AG10803 (cell line): ENCODE measurements at places on chromosomes 2 and 18.

GRCh38 chr2:221137385-221137784 lies 434.7 kb downstream of the EPHA4 start:
- DNase-seq, result no peak

GRCh38 chr2:131038258-131039100 lies 54.8 kb downstream of the FAM168B start:
- DNase-seq, result no peak

DNA sequence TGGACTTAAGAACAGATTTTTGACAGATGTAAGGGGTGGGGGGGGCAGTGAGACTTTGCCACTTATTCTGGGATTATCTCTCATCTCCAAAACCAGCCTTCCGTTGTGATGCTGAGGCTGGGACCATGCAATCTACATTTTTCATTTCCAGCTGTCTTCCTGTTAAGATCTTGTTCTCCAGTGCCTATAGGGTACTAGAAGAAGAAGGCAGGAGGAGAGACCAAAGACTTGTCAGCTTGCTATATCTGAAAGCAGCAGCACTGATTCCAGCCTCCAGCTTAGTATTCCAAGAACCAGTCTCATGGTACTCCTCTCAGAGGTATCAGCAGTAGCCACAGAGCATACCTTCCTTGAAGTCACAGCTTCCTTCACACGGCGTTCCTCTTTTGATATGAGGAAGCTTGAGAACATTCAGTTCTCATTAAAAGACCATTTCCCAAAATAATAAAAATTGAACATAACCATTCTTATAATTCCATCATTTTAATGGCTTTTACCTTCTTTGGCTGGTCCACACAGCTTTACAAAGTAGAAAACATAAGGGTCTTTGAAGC lies 49.8 kb downstream of the USP34 start:
- DNase-seq, result no peak

DNA sequence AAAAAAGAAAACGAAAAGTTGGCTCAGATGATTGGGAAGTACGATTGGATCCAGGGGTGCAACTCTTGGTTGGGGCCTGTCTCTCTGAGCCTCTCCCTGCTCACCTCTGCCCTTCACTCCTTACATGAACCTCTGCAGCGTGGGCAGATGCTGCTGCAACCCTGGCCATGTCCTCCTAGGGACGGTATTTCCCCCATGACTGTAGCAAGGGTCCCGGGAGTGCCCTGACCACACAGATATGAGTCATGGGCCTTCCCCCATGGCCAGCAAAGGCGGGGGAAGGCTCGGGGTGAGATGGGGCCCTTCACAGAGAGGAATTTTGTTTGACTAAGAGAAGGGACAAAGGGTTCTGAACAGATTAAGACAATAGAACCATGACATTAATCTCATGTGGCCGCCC lies 129.0 kb downstream of the NCK2 start:
- peak; percentile 37 for DNase-seq

DNA sequence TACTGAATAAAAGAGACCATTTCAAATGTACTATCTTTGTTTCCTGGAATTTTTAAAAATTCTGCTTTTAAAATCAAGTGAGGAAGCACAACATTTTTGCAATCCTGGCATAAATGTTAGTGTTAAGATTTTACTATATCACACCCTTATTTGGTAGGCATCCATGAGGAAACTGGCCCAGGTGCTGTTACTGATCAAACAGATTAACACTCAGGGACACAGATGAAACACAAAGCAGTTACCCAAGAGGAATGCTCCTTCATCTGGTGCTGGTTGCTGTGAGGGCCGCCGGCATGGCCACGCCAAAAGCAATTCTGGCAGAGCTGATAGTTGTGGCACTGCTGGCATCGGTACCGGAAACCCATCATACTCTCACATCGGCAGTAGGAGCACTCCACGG lies 96.8 kb downstream of the DTNB start:
- DNase-seq, result no peak

DNA sequence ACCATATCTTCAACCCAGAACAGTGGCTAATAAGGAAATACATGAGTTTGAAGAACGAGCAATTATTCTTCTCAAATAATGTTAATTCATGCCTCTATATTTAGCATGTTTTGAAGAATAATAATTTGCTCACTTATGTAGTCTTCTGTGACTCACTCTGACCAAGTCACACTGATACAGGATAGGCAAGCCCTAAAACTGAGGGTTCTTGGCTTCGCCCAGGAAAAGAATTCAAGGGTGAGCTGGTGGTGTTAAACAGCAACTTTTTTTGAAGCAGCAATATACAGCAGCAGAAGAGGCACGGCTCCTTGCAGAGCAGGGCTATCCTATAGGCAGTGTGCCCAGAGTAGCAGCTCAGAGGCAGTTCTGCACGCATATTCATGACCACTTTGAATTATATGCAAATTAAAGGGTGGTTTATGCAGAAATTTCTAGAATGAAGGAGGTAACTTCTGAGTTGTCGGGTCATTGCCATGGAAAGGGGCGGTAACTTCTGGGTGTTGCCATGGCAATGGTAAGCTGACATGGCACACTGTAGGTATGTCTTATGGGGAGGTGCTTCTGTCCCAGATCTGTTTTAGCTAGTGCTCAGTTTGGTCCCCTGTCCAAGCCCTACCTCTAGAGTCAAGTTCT lies 200.6 kb downstream of the RND3 start:
- no peak for DNase-seq

GRCh38 chr2:72024451-72025175 lies 123.0 kb downstream of the CYP26B1 start:
- DNase-seq, result no peak

DNA sequence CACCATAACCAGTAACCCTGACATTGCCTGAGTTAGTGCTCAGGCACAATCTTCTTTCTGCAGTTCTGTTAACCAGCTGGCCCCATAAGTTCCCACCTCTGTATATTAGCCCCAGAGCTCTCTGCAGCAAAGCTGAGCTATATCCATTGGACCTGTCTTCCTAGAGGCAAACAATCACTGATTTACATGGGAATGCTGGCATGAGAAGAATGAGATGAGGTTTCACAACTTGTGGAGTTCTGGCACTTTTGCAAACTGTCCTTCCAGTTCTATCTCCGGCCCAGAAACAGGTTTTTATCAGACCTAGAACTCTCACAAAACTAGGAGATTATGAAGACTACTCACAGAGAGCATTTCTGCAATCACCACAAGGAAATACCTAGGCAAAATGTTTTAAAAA lies 7.9 kb upstream of the CCBE1 start:
- peak; percentile 67 for DNase-seq

GRCh38 chr2:174080672-174081121 lies 115.5 kb upstream of the SP3 start:
- no peak for DNase-seq

- DNase-seq, result no peak
Observed at GRCh38 chr2:1701556-1702185, 42.6 kb downstream of the PXDN start.

DNA sequence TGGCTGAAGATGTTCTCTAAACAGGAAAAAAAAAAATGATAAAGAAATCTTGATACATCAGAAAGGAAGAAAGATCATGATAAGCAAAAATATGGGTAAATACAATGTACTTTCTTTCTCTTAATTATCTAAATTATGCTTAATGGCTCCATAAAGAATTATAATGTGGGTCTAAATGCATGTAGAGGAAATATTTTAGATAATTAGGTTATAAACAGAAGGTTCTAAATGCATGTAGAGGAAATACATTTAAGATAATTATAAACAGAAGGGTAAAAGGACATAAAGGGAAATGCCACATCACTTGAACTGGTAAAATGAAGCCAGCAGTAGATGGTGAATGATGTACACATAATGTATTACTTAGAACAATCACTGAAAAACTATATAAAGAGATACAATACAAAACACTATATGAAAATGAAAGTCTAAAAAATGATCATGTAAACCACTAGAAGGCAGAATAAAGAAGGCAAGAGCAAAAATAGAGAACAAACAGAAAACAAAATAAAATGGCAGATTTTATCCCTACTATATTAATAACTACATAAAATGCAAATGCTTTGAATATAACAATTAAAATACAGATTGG lies 308.4 kb upstream of the CDH2 start:
- no peak for DNase-seq

DNA sequence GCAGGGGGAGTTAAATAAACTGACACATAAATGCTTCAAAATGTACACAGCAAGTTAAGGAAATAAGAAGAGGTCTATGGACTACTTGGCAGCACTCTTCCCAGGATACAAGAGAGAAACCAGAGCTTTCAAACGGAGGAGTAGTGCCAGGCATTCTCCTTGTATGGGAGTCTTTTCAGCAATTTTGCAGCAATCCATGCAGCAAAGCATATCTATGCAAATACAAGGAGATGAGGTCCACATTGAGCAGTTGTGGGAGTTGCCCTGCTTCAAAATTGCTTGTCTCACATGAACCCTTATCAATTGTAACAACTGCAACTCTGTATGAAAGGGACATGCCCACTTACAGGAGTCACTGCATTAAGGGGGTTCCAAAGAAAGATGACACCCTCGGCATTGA lies 37.8 kb downstream of the SCN9A start:
- DNase-seq, result no peak

DNA sequence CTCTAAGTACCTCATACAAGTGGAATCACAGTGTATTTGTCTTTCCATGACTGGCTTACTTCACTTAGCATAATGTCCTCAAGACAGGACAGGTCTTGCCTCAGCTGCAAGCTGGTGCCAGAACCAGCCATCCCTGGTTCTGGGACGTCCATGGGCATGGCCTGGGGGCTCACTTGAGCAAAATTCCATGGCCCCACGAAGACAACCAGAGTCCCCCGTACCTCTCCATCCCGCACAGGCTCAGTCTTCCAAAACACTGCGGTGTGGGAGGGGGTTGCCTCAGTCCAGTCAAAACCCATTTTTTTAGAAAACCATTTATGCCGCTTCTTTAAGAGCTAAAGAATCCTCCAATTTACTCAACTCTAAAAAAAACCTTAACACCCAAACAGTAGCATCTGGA lies 21.7 kb upstream of the CABLES1 start:
- no peak for DNase-seq

DNA sequence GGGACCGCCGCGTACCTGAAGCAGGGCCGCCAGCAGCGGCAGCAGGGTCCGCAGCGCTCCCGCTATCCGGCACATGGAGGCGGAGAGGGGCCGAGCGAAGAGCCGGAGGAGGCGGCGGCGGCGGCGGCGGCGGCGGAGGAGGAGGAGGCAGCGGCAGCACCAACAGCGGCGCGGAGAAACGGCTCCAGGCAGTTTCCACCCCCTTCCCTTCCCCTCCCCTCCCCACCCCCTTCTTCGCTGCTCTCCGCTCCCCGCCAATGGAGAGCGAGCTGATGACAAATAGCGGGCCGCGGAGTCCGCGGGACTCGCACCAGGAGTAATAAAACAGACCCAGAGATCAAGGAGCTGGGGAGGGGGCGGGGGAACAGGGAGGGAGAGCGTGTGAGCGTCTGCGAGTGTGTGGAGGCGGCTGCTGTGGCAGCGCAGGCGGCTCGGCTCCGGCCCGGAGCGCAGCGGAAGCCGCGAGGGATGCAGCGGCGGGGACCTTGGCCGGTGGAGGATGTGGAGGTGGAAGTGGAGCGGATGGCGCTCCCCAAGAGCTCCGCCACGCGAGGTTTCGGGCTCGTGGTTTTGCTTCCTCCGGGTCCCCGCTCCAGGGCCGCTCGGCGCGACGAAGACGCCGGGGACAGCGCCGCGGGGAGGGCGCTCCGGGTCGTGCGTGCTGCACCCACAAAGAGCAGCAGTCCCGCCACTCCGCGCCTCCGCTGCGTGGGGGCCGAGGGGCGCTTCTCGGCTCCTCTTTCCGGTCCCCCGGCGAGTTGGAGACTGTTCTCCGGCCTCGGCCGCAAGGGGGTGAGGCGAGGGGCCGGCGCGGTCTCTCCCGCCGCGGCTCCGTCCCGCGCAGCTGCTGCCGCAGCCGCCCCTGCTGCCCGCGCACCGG lies at the start of gene CDH2:
Gene CDH2 (minus strand): TSS at position 183 of the 880 bp plus-strand sequence. CDS start 108 bp downstream, at position 75.
- DNase-seq, result peak; percentile 86

GRCh38 chr2:31255911-31256571 lies 22.1 kb downstream of the EHD3 start:
- DNase-seq, result no peak

GRCh38 chr2:127623388-127624319 lies 22.3 kb upstream of the GPR17 start:
- no peak for DNase-seq

GRCh38 chr2:66543257-66543767 lies 108.4 kb downstream of the MEIS1 start:
- no peak for DNase-seq

DNA sequence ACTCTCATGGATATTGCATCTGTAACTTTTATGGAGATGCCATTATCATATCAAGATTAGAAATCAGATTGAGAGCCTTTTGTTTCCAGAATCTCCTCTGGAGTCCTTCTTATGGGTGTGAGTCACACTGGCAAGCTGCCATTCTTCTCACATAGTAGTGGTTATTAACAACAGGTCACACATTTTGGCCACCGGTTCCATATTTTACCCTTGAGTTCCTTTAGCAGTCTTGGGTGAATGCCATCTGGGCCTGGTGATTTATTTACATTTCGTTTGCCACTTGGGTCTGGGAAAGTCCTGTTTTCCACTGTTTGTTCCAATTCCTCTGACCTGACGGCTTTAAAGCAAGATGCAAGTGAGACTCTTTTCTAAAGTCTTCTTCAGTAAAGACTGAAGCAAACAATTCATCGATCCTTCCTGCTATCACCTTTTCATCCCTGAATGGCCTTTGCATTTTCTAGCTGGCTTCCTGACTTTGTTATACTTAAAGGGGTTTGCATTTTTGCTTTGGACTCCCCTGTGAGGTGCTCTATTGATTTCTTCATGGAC lies 80.5 kb upstream of the CAVIN2 start:
- DNase-seq, result peak; percentile 88

DNA sequence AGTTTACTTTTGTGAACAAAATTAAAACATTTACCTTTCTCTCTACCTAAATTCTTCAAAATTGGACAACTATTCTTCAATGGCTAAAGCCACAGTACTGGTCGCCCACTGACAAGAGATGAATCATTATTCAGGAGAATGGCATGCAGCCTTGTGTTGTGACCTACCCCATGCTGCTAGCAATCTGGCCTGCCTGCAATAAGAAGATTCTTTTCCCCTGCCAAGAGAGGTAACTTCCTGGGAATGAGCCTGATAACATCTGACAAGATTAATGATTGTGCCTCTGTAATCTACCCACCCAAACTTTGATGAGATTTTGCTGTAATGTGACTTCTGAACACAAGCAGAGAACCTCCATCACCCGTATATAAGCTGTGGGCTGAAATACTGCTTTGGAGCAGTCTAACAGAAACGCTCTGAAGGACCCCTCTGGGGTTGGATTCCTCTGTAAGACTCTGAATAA lies 47.0 kb upstream of the ST3GAL5 start:
- peak; percentile 72 for DNase-seq

GRCh38 chr2:173045181-173045580 lies 30.5 kb upstream of the MAP3K20 start:
- no peak for DNase-seq

DNA sequence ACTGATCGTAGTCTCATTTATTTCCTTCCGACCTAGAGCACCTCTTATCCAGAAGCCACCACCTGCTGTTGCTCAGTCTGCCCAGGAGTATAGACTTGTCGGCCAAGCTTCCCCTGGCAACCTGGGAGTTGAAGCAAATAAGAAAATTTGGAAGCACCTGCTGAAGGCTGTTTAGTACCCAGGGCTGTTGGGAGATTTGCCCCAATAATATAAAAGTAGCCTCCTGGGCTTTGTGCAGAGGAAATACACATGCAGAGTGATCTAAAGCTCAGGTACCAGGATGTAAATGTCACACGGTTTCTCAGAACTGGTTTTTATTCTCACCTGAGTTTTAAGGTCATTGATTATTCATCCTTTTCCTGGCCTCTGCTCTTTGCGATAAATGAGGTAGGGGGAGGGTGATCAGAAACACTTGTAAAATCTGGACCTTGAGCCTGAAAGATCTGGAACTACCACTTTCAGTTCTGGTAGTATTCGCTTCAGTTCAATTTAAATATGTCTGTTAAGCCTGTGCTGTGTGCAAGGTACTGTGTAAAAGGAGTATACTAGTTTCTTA lies 789 bp upstream of the COX7A2L start:
- DNase-seq, result no peak
